Activated T-cell treated with anti-CD3 and anti-CD28 coated beads for 24 hours (primary cell): ENCODE measurements at places on chromosomes 6 and 20.

DNA sequence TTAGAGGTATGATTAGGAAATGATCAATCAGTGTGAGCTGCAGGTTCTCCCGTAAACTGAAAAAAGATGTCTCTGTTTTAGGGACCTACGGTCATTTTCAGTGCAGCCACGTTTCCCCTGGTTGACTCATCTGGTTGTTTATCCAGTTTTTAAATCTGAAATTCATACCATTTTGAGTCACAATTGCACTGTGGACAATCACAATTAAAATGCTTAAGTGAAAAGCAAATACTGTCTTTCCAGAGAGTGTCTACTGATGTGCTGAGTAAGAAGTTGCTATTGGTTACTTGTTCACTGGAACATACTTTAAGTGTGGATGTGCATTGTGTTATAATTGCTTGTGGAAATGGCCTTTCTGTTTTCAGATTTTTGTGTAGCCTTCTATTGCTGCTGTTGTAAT, 305.1 kb upstream of the SASH1 start:
- DNase-seq = no peak

DNA sequence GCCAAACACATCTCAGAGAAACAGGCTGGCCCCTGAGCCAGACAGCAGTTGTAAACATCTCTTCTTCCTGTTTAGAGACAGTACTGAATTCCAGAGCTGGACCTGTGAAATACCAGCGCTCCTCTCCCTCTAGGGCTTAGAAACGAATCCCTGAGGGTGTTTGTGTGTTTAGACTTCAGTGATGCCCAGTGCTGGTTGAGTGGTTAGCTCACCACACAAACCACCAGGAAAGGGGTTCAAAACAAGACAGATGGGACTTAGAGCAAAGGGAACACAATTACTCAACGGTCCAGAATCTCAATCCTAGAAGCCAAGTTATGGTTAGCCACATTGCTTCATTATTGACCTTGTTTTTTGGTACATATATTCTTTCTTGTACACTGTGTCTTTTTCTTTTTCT, 108.7 kb upstream of the TMEM170B start:
- no peak for DNase-seq

DNA sequence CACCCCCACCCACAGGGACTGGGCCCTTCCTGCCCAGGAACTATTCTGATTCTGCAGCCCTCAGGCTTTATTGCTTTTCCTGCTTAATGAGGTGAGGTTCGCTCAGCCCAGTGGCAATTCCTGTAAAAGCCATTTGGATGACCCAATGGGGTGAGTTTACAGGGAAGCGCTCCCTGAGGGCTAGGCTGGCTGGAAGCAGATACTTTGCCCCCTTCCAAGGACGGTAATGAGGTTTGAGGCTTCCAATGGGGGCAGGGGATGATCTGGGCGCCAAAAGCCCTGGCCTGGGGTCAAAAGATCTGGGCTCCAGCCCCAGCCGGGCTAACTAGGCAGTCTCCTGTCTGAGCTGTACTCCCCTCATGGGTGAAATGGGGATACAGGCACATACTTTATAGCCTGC, 41.8 kb downstream of the RIPOR3 start:
- no peak for DNase-seq

- DNase-seq = no peak
These were observed 2.1 kb upstream of the VWA7 start for GRCh38 chr6:31778999-31779885.

DNA sequence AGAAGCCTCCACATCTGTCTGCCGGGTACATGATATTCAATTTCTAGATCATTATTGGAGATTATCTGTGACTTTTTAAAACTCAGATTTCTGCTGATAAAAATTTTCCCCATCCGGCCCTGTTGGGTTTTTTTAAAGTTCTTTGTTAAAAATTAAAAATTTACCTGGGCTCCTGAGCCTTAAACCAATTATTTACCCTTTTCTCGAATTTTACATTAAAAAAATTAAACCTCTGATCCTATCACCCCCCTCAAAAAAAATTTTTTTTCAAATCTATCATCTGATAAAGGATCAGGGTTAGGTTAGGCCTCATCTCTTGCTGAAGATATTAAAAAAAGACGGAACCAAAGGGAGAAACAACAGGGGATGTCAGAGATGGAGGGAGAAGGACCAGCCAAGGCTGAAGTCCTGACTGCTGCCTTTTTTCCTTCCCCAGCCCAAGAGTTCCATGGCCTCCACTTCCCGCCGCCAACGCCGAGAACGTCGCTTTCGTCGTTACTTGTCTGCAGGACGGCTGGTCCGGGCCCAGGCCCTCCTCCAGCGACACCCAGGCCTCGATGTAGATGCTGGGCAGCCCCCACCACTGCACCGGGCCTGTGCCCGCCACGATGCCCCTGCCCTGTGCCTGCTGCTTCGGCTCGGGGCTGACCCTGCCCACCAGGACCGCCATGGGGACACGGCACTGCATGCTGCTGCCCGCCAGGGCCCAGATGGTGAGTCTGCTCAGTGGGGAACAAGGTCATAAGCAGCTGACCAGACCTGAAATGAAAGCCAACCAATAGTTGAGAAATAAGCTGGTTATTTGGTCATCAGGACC, 527 bp downstream of the NFKBIL1 start:
- DNase-seq = no peak

DNA sequence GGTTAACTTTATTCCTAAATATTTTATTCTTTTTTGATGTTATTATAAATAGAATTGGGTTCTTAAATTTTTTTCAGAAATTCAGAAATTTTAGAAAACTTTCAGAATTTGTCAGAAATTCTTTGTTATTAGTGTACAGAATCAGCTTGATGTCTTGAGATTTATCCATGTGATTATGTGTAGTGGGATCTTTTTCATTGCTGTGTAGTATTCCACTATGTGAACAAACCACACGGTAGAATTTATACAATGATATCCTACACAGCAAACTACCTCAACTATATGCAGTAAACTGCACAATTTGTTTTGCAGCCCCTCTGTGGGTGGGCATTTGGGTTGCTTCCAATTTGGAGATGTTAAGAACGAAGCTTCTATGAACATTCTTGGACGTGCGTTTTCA, 43.9 kb downstream of the PACSIN1 start:
- DNase-seq = no peak

GRCh38 chr6:169701311-169701953, 397 bp downstream of the WDR27 start:
- DNase-seq = no peak

DNA sequence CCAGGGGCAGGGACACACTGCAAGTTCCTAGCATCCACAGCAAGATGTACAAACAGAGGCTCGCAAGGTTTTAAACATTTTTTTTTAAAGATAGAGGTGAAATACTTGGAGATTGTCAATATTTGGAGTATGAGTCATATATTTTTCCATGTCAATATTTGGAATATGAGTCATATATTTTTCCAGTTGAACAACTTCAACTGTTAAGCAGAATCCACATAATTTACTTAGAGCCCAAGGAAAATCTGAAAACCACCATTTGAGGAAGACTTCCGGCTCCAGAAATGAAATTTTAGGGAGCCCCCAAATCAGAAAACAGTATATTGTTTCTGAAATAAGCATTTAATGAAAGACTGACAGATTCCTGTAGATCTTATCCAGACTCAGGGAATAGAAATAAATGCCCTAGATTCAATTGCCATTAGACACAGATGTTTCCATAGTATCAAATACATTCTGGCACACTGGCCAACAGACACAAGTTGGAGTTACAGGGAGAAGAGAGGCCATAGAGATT, 51.6 kb upstream of the FAM184A start:
- no peak for DNase-seq

- no peak for DNase-seq
These were observed 704.4 kb downstream of the UTRN start for GRCh38 chr6:144989319-144990107.

- no peak for DNase-seq
These were observed 25.5 kb downstream of the ANGPT4 start for GRCh38 chr20:890666-891057.

GRCh38 chr6:69007781-69008180, 372.7 kb downstream of the ADGRB3 start:
- DNase-seq = no peak

DNA sequence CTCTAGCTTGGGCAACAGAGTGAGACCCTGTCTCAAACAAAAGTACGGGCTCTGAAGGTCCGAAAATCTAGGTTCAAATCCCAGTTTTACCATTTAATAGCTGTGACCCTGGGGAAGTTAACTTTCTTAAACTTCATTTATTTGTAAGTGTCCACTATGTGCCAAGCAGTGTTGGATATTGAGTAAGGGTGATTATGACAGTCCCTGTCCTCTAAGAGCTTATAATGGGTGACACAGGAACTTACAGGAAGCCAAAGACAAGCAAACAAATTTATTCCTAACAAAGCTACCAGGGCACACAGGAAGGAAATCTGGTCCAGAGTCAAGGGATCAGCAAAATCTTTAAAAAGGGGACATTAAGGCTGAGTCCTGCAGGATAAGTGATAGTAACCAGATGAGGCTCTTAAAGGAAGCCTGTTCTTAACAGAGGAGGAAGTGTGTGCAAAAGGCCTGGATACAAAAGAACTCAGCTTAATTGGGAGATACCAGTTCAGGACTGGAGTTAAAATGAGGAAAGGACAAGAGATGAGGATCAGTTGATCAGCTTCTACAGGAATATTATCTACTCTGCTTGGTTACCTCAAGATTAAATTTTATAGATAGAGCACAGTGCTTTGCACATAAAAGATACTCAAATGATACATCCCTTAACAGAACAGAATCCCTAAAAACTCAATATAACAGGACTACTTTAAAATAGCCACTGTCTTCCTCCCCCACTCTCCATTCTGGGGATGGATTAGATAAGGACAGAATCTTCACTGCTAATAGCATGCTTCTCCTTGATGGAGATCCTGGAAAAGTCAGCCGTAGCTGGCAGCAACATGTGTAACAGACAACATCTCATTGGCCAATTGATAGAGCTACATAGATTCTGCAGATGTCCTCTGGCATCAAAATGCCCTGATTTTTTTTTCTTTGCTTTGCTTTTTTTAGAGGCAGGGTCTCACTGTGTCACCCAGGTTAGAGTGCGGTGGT, 6.1 kb downstream of the SNX3 start:
- no peak for DNase-seq

GRCh38 chr20:17936761-17937732, 31.5 kb downstream of the SNX5 start:
- no peak for DNase-seq

GRCh38 chr6:11185204-11185842, 47.1 kb downstream of the NEDD9 start:
- no peak for DNase-seq

DNA sequence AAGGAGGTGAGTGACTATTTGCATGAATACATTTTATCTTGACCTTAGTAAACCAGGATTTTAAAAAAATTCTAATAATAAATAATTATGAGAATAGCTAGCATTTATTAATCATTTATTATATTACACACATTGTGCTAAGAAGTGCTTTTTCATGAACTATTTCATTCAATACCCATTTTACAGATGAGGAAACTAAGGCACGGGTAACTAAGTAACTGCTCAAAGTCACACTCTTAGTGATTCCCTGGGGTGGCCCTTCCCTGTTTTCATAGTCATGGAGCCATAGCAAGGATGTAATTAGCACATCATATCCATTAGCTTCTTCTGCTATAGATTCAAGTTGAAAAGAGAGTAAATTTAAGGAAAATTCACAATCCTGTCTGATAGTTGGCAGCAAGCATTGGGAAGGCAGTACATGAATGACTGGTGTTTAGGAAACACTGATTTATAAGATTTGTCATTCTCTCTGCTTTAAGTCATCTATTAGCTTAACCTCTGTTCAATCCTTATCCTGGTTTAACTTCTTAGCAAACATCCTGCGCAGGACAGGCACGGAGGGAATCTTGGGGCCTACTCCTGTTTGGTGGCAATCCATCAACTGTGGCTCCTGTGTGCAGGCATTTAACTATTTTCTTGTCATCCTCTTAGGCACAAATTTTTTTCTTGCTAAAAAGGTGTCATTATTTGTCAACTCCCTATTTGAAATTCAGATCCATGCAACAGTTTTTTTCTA, 68.3 kb downstream of the RIN2 start:
- DNase-seq = no peak

GRCh38 chr6:37779111-37779800, 40.3 kb upstream of the ZFAND3 start:
- no peak for DNase-seq

- no peak for DNase-seq
These were observed 212.5 kb upstream of the CHD6 start for GRCh38 chr20:41830702-41831101.
